Activated T-cell treated with anti-CD3 and anti-CD28 coated beads, Interleukin-2, amount 50 U/mL, for 48 hours (primary cell): ENCODE measurements at places on chromosomes 5 and 9.

- DNase-seq, result peak; percentile 7
These were observed 33.0 kb downstream of the ZDHHC11B start for GRCh38 chr5:751496-751895.

GRCh38 chr9:1320607-1321195, 270.5 kb downstream of the DMRT2 start:
- no peak for DNase-seq

DNA sequence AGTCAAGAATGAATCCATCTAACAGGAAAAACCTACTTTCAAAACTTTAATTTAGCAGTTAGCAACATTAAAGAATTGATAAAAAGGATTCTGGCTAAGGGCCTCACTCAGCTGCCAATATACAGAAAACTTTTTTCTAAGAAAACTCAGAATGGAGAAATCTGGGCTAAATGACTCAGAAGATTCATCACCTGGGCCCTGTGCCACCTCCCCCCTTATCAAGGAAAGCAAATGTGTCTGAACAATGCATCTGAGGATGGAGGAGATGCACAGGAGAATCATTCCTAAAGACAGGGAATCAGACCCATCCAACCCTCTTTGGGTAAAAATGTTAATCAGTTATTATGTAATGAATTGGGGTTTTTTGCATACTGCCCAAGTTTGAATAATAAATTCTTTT, 592.0 kb upstream of the DMAC1 start:
- DNase-seq, result no peak

DNA sequence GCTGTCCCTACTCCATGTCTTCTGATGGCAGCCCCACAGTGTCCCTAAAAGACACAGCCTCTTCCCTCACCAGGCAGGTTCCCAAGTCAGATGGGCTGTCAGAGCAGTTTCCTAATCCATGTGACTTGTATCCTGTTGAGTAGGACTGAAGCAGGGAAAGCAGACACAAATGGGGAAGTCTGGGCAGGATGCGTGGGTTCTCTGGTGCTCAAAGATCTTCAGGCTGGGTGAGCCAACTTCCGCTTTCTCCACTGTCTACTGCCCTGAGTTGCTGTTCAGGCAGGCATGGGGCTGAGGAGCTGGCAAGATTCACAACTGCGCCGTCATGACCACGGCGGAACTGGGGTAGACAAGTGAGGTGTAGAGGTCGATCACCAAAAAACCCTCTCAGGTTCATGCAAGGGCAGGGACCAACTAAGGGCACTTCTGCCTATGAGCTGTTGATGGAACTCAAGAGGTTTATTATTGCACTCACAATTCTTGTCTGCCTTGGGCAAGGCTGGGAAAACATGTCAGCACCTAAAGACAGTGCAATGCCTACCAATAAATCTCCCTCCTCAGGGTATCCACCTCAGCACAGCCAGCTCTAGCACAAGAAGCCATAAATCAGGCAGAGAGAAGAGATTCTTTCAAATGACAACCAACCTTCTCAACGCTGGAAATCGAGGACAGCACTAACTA, 83.4 kb downstream of the RAPGEF1 start:
- peak; percentile 71 for DNase-seq

- DNase-seq, result no peak
These were observed 405.8 kb upstream of the PTGER4 start for GRCh38 chr5:40273936-40274335.

GRCh38 chr9:479971-480350, 265.3 kb downstream of the DOCK8 start:
- DNase-seq, result no peak

- no peak for DNase-seq
These were observed 358.9 kb upstream of the IRX2 start for GRCh38 chr5:3110371-3110770.

GRCh38 chr5:127878174-127878750, 175.1 kb downstream of the CCDC192 start:
- DNase-seq, result no peak

GRCh38 chr5:40584054-40584453, 95.7 kb upstream of the PTGER4 start:
- DNase-seq, result no peak

DNA sequence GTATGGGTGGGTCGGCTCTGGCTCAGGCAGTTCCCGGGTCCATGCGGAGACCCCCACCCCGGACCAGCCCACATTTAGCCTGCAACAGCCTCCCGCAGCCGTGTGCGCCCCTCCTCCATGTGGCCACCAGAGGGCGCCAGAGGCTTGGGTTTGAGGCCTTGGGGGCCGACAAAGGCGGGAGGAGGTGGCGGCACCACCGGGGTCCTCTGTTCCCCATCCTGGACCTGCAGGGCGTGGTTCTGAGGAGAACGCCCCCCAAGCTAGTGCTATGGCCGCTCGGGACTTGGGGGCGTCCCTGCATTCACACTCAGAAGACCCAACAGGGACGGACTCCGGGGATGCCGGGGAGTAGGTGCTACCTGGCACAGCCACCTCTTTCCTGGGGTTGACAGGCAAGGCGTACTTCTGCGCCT, 16.5 kb downstream of the ASS1 start:
- peak; percentile 81 for DNase-seq

- no peak for DNase-seq
These were observed 81.0 kb downstream of the DCP2 start for GRCh38 chr5:113057557-113057984.
